ENCODE measurements at places on chromosomes 3 and 15. TPM values are rescaled to one million over a fixed set of nuclear protein-coding genes. Genes with fewer than 3 reads are reported as not detected.

GRCh38 chr3:175598740-175599139 lies 739.6 kb downstream of the NAALADL2 start:
- no peak for DNase-seq

Gene IL5RA
- total RNA-seq: not detected

DNA sequence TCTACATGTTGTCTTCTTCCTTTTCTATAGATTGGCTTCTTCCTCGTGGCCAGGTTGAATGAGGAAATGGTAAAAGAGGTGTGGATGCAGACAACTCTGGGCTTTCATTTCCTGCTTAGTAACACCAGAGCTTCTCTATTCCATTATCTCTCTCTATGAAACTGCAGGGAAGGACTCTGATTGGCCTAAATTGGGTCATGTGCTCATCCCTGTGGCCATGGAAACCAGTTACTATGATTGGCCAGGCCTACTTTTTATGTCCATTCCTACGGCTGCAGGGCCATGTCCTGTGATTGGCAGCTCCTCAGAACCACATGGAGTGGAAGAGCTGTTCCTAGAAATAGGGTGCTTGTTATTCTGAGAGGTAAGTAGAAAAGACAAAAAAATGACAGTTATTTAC lies 486.9 kb upstream of the ADAMTS9 start:
- no peak for DNase-seq

Gene OXNAD1
- total RNA-seq: 28.4 TPM

Gene EPHB3
- 8.4 TPM for total RNA-seq

DNA sequence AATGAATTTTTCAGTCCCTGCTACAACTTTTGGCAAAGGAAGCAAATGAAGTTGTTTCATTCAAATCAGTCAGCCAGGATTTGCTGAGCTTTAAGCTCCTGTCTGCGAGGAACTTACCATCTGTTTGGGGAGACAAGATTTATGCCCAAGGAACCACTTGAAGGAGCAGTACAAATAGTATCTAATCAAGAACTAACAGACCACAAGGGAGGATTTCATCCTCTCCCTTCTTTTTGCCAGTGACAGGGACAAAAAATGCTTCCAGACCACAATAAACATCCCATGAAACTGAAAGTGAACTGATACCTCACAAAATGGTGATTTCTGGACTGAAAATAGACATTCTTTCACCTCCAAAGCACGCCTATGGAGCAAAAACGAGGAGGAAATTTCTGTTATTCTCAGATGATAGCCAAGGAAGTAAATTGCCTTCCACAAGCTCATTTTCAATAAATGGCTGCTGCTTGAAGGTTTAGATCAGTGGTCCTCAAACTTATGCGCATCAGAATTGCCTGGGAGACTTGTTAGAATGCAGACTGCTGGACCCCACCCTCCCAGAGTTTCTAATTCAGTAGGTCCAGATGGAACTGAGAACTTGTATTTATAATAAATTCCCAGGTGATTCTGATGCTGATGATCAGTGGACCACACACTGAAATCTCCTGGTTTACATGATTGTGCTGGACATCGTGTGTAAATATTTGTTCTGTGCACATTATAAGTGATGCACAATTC lies 202.4 kb upstream of the GADL1 start:
- no peak for DNase-seq

Gene LDHAL6B
- not detected for total RNA-seq

DNA sequence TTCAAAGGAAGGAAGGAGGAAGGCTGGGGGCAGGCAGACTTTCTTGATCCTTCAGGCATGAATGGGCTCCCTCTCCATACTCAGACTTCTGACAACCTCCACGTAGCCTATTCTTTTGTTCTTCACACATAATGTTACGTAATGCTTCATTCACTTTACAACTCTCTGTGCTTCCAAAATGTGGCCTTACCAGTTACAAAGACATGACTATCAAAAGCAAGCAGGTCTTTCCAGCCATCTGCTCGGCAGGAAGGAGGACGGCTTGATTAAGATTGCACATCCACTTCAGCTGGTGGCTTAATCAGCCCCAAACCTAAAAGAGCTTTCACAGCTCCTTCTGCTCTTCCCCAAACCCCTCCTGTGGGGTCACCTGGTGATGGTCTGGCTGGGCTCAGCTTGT lies 263.2 kb downstream of the XXYLT1 start:
- DNase-seq: no peak

DNA sequence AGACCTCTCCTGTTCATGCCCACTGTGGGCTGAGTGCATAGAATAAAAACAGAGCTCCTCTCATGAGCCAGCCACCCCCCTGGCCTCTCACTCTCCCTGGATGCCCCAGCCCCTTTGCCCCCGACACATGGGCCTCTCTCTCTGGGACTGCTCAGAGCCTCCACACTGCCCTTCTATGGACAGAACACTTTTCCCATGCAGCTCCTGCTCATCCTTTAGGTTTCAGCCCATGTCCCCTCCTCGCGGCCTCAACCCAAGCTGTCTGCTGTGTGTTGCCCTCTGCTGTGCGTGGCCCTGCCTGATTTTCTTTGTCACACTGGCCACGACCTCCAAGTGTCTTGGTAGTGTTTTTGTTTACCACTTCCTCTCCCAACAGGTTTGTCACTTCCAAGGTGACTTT lies 20.7 kb upstream of the PRR23E start:
- DNase-seq: no peak

GRCh38 chr3:107753494-107753893 lies 230.7 kb downstream of the BBX start:
- DNase-seq: no peak

Gene GOLGA6L4
- 0.10 TPM for total RNA-seq

DNA sequence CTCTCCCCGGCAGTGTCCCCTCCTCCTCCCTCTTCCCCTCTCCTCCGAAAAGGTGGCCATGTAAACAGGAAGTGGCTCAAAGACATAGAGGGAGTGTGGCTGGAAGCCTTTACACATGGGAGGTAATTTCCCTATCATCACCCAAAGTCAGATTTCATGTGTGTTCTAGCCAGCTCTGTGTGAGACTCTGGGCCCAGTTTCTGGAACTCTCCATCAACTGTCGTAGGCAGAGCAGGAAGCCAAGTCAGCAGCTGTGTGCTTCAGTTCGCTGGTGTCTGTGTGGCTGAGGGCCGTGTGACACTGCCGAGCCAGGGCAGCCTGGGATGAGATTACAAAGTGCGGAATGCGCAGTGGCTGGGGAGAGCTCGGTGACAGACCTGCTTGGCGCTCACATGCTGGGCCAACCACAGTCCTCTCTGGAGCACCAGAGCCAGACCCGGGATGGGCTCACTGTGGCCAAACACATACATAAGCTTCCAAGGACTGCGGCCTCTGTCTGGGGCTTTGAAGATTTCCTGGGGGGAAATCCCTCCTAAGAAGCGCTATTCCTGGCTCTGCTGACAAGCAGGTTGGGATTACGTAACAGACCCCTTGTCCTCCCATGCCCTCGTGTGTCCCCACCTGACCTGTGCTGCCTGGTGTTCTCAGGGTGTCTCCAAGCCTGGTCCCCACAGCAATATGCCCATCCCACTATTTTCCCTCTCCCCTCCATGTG lies 50.7 kb downstream of the UMPS start:
- peak; percentile 64 for DNase-seq

- DNase-seq: peak; percentile 46
Measured at GRCh38 chr3:104628185-104628789, 738.4 kb upstream of the ALCAM start.

Gene MORC1
- not detected for total RNA-seq

DNA sequence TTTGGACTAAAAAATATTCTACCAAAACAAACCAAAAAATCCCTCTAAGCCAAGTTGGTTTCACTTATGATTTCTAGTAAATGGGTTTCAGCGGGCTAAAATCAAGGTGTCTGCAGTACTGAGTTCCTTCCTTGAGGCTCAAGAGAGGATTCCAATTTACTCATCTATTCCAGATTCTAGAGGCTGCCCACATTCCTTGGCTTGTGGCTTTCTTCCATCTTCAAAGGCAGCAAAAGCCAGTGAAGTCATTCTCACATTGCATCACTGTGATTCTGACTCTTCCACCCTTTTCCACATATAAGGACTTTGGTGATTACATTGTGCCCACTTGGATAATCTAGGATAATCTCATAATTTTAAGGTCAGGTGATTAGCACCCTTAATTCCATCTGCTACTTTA lies 48.1 kb downstream of the DPPA2 start:
- no peak for DNase-seq

Gene OCA2
- total RNA-seq: 0.37 TPM

Gene MINDY4B
- not detected for total RNA-seq

DNA sequence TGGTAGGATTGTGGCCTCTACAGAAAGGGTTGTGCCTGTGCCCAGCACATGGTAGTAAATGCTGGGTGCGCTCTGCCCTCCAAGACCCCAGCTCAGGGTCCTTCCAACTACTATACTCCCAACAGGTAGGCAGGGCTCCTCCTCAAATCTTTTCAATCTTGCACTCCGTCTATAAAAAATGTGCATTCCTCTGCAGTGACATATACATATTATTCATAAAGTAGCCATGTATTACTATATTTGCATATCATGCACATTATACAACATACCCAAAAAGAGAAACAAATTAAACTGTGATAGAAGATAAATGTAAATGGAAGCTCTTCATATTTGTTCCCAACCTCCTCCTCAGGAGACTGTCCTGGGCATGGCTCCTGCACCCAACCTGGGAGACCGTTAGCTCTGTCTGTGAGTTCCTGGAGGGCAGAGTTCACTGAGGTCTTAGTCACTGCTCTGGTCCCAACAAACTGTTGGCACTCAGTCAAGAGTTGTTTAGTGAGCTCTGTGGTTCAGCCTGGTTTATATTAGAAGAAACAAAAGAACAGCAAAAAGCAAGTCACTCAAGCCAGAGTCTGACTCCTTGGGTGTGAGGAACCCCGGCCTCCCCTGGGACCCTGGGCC lies 47.7 kb upstream of the GRIP2 start:
- DNase-seq: no peak

DNA sequence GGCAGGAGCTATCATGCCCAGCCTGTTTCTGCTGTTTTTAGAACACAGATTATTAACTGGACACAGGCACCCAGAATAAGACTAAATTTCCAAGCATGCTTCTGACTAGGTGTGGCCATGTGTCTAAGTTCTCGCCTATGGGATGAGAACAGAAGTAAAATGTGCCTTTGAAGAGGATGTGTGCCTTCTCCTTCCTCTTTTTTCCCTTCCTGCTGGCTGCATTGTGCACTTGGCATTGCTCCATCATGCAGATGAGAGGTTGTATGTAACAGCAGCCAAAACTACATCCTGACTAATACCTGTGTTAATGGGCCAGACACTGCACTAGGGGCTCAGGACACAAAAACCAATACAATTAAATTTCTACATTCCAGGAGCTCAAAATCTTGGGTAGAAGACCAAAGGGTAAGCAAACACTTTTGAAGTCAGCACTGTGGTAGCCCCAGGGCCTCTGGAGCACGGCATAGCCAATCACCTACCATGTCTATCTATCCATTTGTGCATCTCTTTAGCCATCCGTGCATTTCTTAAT lies 40.9 kb upstream of the RNU6-1 start:
- no peak for DNase-seq

DNA sequence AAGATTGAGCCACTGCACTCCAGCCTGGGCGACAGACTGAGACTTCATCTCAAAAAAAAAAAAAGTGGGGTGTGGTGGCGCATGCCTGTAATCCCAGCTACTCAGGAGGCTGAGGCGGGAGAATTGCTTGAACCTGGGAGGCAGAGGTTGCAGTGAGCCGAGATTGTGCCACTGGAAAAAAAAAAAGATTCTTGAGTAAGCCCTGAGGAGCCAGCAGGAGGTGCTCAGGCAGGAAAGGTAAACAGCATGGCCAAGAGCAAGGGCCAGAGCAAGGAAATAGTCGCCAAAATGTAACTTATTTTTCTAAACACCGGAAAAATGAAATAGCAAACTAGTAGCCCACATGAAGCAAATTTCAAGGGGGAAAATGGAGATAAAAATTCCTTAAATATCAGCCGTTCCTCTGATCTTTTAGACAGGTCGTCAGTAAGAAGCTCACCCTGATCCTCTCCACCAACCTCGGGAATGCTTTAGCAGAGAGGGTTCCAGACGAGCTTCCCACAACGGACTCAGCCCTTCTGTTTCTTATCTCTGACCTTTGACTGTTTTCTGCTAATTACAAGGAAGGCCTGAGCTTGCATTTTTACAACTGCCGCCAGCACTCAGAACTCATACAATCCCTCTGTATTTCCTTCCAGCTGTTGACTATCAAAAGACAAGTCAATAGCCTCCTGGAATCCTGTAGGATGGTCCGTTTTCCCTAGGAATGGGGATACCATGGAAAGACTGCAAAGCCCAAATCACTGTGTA lies 45.0 kb upstream of the AKAP13 start:
- no peak for DNase-seq

DNA sequence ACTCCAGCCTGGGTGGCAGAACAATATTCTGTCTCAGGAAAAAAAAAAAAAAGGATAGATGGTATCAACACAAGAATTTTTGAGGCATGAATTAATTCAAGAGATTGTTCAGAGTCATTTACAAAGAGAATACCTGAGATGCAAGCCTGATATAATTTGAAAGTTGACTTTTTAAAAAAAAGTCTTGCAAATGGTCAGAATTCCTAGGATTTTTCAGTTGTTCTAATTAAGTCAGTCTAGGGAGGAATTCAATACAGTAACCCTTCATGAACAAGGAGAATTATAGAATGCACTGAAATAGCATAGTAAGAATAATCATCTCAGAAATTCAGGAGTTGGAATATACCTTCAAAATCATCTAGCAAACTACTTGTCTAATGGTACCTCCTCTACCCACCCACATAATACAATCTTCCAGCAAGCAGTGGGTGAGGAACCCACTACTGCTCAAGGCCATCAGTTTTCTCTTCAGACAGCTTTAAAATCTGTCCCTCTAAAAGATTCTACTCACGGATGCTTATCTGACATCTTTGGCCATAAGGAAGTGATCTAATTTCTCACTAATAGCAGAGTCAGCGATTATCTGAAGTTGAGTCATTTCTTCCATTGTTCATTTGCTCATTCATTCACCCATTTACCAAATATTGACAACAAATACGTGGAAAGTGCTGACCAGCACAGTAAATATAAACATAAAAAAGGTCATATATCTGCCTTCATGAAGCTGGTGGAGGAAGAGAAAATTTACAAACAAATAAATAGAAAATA lies 159.6 kb downstream of the GREM1 start:
- DNase-seq: no peak

GRCh38 chr3:178851564-178851963 lies 220.0 kb downstream of the ZMAT3 start:
- DNase-seq: no peak

DNA sequence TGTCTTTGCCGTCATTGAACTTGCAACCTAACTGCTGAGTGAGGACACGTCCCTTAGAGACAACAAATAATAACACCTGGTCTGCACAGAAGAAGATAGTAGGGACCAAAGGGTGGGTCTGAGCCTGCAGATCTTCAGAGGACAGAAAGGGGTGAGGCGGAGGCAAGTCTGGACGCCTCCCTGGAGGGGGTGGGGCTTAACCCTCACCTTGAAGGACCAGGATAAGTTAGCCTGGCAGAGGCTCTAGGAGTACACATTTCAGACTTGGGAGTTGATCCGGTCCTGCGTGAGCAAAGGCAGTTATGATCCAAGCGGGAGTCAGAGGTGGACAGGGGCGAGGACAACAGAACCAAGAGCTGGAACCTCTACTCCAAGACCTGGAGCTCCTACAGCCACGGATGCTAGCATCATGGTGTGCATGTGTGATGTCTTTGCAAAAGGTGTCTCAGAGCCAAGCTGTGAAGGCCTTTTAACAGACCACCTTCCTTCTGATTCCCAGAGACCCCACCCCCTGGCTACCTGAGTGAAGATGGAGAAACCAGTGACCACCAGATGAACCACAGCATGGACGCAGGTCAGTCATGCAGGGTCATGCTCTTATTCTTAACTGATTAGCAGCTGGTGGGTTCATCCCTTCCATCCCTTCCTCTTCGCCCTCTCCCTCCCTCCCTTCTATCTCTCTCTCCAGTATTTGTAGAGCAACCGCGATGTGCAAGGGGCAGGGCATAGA lies 88.0 kb downstream of the AAGAB start:
- DNase-seq: no peak

Gene GOLGA6C
- 0.07 TPM for total RNA-seq
